ENCODE measurements at places on chromosomes 12 and 14.

DNA sequence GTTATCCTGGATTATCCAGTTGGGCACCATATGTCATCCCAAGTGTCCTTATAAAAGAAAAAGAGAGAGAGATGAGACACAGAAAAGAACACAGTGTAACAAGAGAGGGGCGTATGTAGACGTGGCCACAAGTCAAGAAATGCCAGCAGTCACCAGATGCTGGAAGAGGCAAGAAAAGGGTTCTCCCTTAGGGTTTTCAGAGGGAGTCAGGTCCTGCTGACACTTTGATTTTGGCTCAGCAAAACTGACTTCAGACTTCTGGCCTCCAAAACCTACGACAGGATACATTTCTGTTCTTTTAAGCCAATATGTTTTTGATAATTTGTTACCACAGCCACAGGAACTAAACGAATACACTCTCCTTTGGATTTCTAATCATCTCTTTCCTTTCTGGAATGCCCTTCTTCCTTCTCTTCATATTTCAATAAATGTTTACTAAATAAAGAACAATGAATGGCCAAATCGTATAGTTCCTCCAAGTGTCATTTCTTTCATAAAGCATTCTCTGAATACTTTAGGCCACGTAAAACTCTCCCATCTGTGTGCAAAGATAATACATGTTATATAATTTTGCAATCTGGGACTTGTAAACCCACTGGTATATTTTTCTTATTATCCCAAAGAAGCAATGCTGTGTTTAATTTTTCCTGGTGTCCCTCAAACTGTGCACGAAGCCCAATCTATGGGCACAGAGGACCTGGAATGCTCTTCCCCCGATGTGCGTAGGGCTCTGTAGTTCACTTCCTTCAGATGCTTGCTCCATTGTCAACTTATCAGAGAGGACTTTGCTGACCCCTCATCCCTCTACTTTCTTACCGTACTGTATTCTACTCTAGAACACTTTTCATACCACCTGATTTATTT is 303.6 kb downstream of the CEP128 start:
- no peak for DNase-seq

- DNase-seq: no peak
Observed at GRCh38 chr14:72808564-72808963, 85.3 kb downstream of the DPF3 start.

DNA sequence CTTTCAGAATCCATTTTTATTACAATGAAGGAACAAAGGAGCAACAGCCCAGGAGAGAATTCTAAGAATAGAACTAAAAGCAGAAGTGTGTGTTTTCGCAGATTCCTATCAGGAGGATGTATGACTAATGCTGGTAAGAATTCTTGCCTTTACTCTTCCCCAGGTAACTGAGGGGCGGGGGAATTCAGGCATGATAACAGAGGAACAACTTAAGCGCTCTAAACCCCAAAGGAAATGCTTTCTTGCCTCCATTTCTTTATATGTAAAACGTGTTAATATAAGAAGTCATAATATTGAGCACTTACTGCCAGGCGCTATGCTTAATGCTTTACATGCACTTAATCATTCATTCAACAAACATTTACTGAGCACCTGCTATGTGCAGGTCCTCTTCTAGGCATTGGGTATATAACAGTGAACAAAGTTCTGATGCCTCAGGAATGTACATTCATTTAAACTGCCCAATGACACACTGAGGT is 4.5 kb downstream of the HCAR1 start:
- peak; percentile 40 for DNase-seq

DNA sequence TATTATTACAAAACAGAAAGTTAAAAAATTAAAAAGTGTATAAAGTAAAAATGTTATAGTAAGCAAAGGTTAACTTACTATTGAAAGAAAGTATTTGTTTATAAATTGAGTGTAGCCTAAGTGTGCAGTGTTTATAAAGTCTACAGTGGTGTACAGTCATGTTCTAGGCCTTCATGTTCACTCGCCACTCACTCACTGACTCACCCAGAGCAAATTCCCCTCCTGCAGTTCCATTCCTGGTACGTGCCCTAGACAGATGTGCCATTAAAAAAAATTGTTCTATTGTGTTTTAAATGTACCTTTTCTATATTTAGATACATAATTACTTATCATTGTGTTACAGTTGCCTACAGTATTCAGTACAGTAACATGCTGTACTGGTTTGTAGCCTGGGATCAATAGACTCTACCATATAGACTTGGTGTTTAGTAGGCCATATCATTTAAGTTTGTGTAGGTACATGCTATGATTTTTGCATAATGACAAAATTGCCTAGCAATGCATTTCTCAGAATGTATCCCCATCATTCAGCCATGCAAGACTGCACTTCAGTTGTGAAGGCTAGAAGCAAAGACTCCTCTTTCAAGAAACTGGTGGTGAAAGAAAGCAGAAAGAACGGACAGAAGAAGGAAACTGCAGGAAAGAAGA is 100.6 kb downstream of the DACT1 start:
- no peak for DNase-seq

DNA sequence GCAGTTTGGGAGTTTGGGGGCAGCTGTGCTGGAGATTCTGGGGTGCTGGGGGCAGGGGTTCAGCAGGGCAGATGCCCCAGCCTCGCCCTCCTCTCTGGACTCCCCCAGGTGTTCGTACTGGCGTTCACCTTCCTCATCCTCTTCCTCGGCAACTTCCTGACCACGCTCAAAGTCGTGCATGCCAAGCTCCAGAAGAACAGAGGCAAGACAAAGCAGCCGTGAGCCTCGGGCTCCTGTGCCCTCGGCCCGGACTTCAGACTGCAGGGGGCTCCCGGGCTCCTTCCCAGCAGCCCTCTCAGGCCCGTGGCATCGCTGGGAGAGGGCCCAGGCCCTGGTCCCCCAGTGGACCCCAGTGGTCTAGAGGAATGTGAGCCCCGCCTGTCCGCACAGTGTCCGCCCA is 18.0 kb downstream of the RHOF start:
- no peak for DNase-seq

DNA sequence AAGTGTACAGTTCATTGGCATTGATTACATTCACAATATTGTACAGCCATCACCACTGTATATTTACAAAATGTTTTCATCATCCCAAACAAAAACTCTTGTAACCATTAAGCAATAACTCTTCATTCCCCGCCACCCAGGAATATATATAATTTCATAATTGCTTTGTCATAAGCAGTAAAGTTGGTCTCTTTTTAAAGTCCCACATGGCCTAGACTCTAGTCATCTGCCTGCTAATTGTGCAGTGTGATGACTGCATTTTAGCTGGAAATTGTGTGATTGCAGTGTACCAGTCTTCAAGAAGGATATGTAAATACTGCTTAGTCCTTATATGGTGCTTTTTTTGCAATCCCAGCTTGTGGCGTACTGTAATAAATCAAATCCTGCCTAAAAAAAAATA is 75.1 kb upstream of the ATP2A2 start:
- DNase-seq: no peak

DNA sequence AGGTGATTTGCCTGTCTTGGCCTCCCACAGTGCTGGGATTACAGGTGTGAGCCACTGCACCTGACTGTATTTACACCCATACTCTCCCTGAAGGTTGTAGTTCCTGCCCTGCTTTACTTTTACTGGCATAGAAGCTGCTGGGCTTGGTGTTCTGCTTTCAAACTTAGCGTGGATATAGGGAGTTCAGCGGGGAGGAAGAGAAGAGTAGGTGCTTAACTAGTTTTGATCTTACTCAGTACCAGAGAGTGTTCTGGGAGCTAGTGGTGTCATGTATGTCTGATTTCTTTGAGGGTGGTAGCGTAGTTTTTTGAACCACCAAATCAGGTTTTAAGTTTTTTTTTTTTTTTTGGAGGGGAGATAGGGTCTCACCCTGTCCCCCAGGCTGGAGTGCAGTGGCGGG is 13.8 kb downstream of the RCOR1 start:
- no peak for DNase-seq

GRCh38 chr14:21262410-21262809 is 6.8 kb downstream of the HNRNPC start:
- DNase-seq: no peak

DNA sequence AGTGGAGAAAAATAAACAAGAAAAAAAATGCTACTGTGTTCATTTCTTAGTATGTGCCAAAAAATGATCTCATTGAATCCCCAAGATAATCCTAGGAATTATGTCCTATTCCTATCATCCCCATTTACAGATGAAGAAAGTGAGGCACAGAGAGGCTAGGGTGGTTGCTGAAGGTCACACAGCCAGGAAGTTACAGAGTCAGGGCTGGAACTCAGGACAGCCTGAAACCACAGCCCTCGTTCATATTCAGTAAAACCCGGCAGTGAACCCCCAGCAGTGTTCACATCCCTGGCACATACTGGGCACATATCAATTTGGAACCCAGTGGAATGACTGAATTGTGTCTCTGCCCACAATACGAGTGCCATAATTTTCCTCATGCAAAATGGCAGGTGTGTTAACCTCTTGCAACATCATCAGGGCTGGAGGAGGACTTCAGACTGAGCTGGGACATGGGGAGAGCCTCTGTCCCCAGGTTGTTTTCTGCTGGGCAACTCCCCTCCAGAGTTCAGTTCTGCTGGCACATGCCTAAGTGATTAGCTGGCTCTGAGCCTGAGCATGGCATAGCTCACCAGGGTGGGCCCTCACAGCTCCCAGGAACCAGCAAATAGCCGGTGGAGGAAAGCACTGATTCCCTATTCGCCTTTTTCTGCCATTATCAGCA is 2.0 kb upstream of the PPP1CC start:
- no peak for DNase-seq

GRCh38 chr14:52112336-52113018 is 43.6 kb upstream of the NID2 start:
- DNase-seq: no peak

GRCh38 chr14:90560558-90560957 is 163.7 kb downstream of the CALM1 start:
- no peak for DNase-seq

GRCh38 chr14:103190741-103191140 is 67.5 kb downstream of the TNFAIP2 start:
- DNase-seq: no peak

DNA sequence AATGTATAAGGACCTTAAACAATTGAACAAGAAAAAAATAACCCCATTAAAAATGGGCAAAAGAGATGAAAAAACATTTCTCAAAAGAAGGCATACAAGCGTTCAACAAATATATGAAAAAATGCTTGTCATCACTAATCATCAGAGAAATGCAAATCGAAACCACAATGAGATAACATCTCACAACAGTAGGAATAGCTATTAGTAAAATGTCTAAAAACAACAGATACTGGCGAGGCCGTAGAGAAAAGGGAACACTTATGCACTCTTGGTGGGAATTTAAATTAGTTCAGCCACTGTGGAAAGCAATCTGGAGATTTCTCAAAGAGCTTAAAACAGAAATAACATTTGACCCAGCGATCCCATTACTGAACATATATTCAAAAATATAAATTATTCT is 769.8 kb upstream of the MGAT4C start:
- no peak for DNase-seq

DNA sequence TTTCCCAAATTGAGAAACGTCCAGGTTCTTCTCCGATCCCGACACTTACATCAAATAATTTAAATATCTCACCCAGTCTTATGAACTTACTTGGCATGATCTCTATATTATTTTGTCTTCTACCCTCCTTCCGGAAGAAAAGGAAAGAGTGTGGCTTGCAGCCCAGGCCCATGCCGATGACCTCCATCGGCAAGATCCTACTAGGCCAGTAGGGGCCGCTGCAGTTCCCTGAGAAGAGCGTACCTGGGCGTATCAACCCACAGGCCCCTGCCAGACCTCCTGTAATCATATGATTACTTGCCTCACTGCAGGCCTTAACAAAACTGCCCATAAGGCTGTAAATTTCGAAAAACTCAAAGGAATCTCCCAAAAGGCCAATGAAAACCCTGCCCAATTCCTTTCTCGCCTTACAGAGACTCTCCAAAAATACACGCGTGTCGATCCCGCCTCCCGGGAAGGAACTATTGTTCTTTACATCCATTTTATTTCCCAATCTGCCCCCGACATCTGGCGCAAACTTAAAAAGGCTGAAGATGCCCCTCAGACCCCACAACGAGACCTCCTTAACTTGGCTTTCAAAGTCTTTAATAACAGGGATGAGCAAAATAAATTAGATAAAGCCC is 69.6 kb downstream of the MOK start:
- peak; percentile 72 for DNase-seq
